ENCODE measurements at places on chromosomes 6 and 20.

DNA sequence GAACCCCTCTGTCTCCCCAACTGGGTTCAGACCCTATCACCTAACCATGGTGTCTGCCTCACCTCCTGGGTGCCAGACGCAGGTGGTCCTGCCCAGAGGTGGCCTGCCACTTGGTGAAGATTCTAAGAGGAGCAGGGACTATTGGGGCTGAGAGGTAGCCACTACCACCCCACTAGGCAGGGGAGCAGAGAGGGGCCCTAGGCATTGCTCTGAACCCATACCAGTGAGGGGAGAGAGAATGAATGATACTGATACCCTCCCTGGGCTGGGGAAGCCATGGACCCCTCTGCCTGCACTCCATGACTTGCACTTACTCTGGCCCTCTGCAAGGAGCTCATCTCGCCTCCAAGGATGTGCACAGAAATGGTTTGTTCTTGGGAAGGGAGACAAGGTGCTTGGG lies 31.7 kb upstream of the SPDEF start:
- no peak for DNase-seq

GRCh38 chr6:52160472-52161104 lies 25.6 kb upstream of the IL17A start:
- DNase-seq: no peak

DNA sequence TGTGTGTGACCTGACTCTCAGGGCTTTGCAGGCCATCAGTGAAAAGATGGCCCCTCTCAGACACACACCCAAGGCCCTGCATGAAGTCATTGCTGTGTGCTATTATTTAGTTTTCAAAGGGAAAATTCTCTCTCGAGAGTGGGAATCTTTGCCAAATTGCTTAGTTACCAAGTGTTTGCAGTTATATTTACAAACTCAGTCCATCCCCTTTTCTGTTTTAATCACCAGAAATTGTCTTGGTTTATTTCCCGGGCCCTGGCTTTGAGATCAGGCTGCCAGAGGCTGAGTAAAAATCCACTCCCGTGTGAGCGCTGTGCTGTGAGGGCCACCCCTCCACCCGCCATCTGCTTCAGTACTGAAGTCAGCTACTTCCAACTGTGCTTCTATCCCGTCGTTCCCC lies 163.1 kb downstream of the SOD2 start:
- no peak for DNase-seq

DNA sequence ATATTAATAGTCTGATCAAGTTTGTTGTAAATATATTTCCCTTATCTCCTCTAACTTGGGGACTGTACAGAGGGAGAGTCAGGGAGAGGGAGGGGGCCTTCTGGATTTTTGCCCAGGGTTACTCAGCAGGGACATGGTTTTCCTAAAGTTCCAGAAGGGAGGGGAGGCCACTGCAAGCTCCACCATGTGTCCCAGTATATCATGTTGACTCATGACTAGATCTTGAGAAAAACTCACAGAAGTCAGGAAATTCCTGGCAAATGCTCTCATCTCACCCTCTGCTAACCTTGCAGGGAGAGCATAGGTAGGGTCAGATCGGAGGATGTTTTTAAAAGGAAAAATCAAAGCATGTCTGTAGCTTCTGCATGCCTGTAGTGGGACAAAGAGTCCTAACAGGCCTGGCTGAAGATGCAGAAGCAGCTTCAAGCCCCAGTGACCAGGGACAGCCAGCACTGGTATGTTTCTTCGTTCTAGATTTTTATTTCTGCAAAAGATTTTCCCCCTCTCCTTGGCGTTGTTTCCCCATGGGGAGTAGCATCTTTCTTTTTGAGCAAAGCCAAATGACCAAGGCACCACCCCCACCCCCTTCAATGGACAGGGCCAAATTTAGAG lies 272.9 kb upstream of the SUPT3H start:
- peak; percentile 98 for DNase-seq

DNA sequence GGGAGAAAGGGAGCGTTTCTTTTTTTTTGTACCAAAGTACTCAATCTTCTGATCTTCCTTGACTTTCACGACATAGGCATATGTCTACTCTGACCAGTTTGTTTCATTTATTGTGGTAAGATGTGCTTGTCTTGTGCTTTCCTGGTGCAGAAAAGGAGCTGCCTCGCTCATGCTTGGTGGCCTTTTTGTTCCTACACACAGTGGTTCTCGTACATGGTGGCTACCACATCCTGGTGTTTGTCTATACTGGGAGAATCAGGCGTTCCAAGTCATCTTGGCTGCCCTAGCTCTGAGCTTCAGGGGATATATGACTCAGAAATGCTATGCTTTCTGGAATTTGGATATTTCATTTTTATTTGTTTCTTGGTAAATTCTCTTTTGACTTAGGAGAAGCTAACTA lies 31.8 kb downstream of the MYB start:
- DNase-seq: peak; percentile 87

DNA sequence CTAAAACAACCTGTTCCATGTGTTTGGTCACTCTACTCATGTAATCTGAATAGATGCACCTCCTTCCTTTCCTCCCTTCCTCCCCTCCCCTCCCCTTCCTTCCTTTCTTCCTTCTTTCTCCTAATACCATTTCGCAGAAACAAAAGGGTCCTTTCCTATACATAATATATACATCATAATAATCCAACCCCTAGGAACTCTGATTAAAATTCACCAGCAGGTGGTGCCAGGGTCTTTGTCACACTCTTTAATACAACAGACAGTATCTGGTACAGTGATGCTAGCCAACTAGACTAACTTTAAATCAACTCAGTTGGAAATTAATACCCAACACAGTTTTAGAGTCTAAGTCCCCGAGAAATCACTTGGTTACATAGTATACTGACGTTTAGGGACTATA lies 181.2 kb upstream of the SHLD1 start:
- peak; percentile 43 for DNase-seq

- no peak for DNase-seq
Observed at GRCh38 chr20:45402946-45403345, 5.1 kb upstream of the DBNDD2 start.

DNA sequence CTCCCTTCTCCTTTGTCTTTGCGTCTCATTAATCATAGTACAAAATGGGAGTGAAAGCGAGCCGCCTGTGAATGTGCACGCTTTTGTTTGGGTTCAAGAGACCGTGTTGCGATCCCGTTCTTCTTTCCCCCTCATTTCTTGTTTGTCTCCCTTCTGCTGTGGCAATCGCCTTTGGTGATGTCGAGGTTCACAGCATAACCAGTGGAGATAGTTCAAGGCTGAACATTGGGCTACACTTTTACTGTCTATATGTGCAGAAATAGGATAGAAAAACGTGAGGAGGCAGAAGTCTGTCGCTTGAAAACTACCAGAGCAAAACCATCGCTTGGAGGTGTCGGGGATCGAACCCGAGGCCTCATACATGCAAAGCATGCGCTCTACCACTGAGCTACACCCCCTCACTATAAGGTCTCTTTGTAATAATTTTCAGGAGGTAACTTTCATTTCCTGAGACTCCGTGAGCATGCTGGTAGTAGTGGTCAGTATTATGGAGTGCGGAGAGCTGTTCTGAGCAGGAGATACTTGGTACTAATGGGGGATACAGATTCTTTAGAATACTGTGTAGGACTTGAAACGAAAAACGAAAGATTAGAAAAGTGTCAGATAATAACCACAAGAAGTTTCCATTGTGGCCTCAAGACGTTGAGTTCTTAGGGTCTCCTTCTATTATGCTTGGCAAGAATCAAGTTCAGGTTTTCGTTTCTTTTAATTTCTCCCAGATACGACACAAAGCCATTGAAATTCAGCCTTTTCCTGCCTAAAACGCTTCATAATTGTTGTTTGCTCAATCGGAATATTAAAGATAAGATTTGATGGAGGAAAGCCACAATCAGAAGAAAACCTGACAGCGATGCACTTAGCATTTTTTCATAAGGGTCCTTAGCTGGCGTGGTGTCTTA lies 106.6 kb downstream of the TRIM27 start:
- DNase-seq: peak; percentile 90

DNA sequence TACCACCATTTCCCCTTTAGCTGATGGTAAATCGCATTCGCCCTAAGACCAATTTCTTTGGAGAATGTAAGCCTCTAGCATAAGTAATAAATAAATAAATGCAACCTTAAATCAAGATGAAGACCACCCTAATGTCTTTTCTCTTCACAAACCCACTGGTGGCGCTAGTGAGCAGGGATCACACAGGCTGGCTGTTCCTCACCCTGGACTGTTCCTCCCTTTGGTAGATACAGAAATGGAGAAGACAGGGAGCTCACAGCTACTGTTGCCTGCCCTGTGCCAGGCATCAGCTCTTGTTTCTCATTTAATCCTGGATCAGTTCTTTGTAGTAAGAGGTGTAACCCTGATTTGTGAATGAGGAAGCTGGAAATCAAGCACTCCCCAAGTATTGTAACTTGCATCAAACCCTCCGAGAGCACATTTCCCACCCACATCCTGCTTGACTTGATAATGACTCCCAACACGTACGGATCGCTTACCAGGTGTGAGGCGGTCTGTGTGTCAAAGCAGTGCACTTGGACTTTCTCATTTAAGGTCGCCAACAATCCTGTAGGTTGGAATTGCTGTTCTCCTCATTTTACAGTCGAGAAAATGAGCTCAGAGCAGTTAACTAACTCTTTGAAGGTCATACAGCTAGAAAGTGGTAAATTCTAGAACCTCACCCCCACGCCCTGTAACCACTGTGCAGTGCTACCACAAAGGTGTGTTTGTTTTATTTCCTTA lies 236.1 kb downstream of the TSHZ2 start:
- no peak for DNase-seq

DNA sequence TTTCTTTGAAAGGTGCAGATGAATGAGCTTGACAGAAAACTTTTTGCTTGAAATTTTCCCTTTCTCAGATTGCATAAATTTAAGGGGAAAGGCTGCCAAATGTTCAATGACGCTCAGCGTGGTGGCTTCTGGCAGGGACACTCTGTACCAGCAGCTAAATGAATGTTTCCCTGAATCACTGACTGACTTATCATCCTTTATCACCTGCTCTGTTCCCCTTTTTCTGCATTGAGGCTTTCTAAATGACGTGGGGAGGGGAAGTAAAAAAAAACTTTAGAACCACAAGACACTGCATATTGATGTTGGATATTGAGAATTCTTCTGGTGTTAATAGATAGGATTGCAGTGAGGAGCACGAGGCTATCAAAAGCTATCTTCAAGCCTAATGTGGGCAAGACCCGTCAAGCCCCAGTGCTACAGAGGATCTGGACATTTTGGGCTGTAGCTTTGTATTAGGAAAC lies 46.9 kb upstream of the ENPP5 start:
- no peak for DNase-seq

DNA sequence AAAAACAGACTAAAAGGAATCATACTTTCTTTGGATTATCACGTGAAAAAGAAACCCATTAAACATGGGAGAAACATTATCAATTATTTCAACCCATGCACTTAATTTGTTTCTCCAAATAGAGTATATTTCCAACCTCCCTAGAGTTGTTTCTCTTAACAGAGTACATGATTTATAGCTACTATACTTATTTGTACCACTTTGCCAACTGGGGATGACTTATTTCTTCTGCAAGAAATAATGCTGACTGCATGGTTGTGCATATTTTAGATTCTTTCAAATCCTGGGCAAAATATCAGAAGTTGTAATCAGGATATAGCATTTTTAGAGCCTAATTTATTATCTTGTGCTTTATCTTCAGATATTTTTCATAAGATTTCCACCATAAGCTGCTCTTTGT lies 629.1 kb upstream of the EYS start:
- DNase-seq: no peak

DNA sequence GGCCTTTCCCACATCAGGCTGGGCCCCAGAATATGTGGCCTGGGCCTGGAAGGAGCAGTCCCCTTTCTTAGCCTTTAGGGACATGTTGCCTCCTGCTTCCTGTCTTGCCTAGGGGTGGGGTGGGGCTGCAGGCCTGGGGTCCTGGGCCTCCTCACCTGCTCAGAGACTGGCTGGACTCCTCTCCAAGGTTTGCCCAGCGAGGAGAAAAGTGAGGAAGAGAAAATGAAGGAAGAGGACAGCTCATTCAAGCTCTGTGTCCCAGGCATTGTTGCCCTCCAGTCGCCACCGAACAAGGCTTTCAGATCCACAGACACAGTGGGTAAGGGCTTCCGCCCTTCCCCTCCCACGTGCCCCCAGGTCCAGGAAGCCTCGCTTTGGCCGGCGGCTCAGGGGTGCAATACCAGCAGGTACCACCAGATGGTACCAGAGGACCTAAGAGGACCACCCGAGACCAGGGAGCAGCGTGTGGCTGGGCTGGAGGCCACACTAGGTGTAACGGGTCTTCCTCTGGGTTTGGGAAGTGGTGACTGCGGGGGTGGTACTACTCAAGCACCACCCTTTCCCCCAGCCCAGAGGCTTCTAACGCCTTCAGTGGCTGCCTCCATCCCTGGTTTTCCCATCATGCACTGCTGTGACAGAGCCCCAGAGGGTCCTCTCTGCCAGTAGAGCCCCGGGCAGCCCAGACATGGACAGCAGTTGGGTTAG lies 5.5 kb upstream of the BAK1 start:
- DNase-seq: peak; percentile 80

- no peak for DNase-seq
Observed at GRCh38 chr20:40966103-40966502, 62.5 kb upstream of the TOP1 start.

- peak; percentile 63 for DNase-seq
Observed at GRCh38 chr6:151452750-151453427, 963 bp upstream of the RMND1 start.

GRCh38 chr20:1674361-1674760 lies 16.8 kb upstream of the SIRPG start:
- no peak for DNase-seq

DNA sequence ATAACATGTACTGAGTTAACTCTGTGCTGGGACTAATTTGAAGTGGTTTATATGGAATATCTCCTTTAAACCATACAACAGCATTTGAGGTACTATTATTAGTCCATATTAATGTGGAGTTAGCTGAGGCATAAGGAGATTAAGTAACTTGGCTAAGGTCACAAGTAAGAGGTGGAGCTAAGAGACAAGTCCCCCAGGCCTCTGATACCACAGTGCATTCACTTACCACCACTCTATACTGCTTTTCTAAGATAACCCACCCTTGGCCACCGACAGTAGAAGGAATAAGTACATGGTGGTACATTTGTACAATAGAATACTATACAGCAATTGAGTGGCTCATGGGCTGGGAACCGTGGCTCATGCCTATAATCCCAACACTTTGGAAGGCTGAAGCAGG lies 16.4 kb upstream of the TTPAL start:
- DNase-seq: no peak

DNA sequence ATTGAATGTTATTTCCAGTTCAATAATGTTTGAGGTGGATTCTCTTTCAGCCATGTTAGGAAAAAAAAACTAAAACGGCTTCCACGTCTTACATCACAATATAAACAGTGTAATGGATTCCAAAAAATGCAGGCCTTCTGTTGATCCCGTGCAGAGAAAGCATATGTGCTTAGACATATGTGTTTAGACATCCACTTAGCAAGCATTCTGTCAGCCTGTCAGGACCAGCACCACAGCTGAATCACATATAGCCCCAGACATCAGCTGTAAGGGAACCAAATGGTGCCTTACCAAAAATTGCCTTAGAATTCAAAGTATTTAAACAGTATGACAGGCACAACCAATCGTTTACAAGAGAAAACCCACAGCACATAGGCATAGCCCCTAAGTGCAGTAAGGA lies 304.9 kb downstream of the EYA4 start:
- DNase-seq: no peak
